Liver (tissue), 10 donors: ENCODE measurements at places on chromosomes 11 and 22. TPM values are rescaled to one million over a fixed set of nuclear protein-coding genes. Genes with fewer than 3 reads are reported as not detected.

GRCh38 chr11:121467471-121467870 is 14.7 kb upstream of the SORL1-AS1 start:
- no peak overlapping the region for H3K4me3 ChIP-seq
- H3K36me3 ChIP-seq = no peaks in the 10 kb centered on the region
- peaks cover 75% of the 10 kb centered on the region for H3K4me1 ChIP-seq
- no peaks in the 10 kb centered on the region for H3K27me3 ChIP-seq
- H3K27ac ChIP-seq = peak overlapping the region; percentile 84

- no peak for DNase-seq
- no peak overlapping the region for H3K27ac ChIP-seq
- no peaks in the 10 kb centered on the region for H3K36me3 ChIP-seq
- H3K27me3 ChIP-seq = no peaks in the 10 kb centered on the region
- no peak overlapping the region for H3K4me3 ChIP-seq
These were observed 78.2 kb downstream of the SMCO4 start for GRCh38 chr11:93464927-93465540.

DNA sequence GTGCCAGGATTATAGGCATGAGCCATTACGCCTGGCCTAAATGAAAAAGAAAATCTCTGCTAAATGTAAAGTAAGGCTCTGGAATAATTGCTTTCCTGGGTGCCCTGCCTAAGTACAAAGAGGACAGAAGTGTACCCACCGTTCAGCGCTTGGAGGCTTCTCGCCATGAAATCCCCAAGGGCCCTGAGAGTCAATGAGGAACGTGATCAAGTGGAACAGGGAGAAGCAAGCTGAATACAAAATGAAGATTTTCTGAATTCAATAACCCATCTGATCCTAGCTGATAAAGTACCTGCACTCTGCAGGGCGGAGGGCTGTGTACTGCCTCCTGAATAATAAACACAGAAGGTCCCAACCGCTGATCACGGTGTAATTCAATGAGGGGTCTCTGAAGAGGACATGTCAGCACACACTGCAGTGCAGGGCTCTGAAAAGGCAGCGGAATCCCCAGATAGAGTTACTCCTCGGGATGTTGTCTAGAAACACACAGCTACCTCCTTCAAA is 97.7 kb downstream of the ABTB2 start:
- H3K4me3 ChIP-seq = no peak overlapping the region
- H3K4me1 ChIP-seq = peaks cover 18% of the 10 kb centered on the region
- H3K27me3 ChIP-seq = no peaks in the 10 kb centered on the region
- no peak for DNase-seq
- H3K27ac ChIP-seq = no peak overlapping the region

DNA sequence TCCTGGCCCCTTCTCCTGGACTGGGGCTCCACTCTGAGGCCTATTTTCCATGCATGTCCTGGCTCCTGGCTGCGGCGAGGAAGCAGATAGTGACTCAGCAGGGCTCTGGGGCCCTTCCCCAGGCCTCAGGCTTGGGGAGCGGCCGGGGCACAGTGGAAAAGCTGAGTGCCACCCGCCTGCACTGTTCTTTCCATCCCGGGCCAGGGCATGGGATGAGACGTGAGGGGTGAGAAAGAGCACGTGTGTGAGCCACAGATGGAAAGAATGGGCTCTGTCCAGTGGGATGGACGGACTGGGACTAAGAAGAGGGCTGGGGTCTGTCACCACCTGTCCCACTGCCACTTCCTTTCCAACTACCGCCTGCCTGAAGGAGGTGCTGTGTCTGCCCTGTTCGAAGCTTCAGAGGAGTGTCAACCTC is 12.8 kb downstream of the SLC37A2 start:
- no peak for DNase-seq
- no peaks in the 10 kb centered on the region for H3K36me3 ChIP-seq
- no peaks in the 10 kb centered on the region for H3K27me3 ChIP-seq
- H3K4me1 ChIP-seq = no peaks in the 10 kb centered on the region

DNA sequence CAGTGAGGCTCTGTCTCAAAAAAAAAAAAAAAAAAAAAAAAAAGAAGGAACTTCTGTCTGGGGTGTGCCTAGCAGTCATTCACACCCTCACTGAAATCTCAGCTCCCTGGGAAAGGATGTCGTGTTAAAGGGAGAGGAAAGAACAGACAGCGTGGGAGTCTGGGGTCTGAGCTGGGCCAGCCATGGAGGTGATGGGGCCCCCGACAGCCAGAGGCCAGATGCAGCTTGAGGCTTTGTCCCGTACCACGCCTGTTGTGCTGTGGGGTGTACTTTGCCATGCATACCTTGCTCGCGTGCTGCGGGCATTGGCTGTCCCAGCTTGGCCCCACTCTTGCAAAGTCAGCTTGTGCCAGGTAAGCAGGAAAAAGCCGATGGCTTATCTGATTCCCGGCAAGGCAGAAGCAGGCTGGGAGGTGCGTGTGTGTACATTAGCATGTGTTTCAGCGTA is 4.6 kb downstream of the SYT12 start:
- H3K4me1 ChIP-seq = peaks cover 7% of the 10 kb centered on the region
- no peaks in the 10 kb centered on the region for H3K36me3 ChIP-seq
- H3K27ac ChIP-seq = peak overlapping the region; percentile 76
- no peak for DNase-seq

DNA sequence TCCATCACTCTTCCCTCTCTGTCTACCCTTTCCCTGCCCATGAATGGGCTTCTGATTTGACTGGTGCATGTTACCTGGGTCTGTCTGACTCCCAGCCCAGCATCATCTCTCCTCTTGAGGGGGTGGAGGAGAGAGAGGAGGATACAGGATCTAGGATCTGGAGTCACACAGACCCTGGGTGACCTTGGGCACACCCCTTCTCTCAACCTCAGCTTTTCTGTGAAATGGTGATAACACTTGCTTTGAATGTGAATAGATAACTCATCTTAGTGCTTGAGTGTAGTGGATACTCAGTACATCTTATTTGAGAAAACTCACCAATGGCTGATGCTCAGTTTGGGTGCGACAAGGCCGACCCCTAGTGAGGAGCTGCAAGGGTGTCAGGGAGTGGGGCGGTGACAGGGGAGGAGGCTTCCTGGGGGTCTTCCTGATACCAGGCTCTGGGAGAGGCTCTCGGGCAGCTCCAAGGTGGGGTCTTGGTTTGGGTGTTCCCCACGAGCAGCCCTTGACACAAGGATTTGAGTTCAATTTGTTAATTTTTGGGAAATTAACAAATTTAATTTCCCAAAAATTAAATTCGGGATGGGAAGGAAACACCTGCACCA is 9.0 kb downstream of the INCENP start:
- DNase-seq = no peak
- no peaks in the 10 kb centered on the region for H3K27me3 ChIP-seq
- H3K36me3 ChIP-seq = no peaks in the 10 kb centered on the region
- H3K27ac ChIP-seq = no peak overlapping the region
- no peak overlapping the region for H3K4me3 ChIP-seq

The FOSL1 gene
- 0.17 TPM for total RNA-seq

GRCh38 chr22:40138866-40139265 is 38.9 kb upstream of the TNRC6B start:
- H3K27ac ChIP-seq = no peak overlapping the region
- peaks cover 3% of the 10 kb centered on the region for H3K36me3 ChIP-seq
- no peaks in the 10 kb centered on the region for H3K27me3 ChIP-seq
- H3K4me3 ChIP-seq = no peak overlapping the region

GRCh38 chr11:108203075-108203474 is 19.4 kb downstream of the NPAT start:
- no peak overlapping the region for H3K27ac ChIP-seq
- no peak for DNase-seq

The KCNQ1 gene
- total RNA-seq = 1.3 TPM

- H3K4me1 ChIP-seq = no peaks in the 10 kb centered on the region
- H3K4me3 ChIP-seq = no peak overlapping the region
- H3K36me3 ChIP-seq = no peaks in the 10 kb centered on the region
- H3K27me3 ChIP-seq = no peaks in the 10 kb centered on the region
These were observed 37.9 kb downstream of the DUSP8 start for GRCh38 chr11:1534171-1534570.

DNA sequence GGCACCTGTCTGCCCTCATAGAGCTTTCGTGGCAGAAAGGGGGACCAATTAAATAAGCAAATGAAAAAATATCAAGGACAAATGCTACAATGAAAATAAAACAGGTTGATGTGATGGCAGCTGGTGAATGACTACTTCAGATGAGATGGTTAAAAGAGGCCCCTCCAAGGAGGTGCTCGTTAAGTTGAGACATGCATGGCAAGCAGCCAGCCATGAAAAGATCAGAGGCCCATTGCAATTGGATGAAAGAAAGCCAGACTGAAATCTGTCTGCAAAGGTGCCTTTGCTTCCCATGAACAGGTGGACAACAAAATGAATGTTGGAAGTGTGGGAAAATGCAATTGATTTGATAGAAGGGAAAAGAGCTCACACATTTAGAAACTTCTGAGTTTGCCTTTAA is 848 bp upstream of the TRPC6 start:
- no peak overlapping the region for H3K27ac ChIP-seq
- H3K4me3 ChIP-seq = no peak overlapping the region
- H3K27me3 ChIP-seq = peaks cover 4% of the 10 kb centered on the region
- no peaks in the 10 kb centered on the region for H3K4me1 ChIP-seq
- H3K36me3 ChIP-seq = no peaks in the 10 kb centered on the region
- DNase-seq = no peak

DNA sequence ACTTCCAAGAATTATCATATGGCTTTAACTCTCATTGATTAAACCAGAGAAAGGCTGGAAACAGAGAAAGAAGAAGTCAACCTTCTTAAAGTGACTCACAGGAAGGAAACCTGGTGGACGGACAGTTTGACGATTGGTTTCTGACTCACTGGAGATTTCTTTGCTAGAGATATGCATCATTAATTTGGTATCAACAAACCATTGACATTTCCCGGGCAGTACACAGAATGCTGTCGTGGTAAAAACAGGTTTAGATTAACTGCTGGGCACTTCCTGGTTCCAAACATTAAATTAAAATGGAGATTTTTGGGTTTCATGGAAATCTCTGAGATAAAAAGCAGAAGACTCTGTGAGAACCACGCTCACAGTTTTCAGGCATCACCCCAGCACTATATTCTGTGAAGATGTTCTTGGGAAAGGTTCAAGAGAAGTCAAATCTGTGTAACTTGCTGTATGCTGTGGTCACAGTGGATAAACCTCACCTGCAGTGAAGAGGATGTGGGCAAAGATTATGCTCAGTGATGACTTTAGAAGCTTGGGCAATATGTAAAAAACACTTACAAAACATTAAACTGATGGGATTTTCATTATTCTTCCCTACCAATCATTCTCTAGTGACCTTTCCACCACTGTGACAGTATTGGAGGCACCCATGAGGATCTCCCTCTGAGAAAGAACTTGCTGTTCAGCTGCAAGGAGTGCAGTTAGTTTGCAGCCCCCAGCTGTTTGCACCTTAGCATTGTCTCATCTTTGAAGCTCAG is 61.1 kb upstream of the CD44 start:
- H3K4me3 ChIP-seq = no peak overlapping the region
- no peaks in the 10 kb centered on the region for H3K36me3 ChIP-seq
- DNase-seq = no peak
- no peaks in the 10 kb centered on the region for H3K27me3 ChIP-seq
- peaks cover 3% of the 10 kb centered on the region for H3K4me1 ChIP-seq

DNA sequence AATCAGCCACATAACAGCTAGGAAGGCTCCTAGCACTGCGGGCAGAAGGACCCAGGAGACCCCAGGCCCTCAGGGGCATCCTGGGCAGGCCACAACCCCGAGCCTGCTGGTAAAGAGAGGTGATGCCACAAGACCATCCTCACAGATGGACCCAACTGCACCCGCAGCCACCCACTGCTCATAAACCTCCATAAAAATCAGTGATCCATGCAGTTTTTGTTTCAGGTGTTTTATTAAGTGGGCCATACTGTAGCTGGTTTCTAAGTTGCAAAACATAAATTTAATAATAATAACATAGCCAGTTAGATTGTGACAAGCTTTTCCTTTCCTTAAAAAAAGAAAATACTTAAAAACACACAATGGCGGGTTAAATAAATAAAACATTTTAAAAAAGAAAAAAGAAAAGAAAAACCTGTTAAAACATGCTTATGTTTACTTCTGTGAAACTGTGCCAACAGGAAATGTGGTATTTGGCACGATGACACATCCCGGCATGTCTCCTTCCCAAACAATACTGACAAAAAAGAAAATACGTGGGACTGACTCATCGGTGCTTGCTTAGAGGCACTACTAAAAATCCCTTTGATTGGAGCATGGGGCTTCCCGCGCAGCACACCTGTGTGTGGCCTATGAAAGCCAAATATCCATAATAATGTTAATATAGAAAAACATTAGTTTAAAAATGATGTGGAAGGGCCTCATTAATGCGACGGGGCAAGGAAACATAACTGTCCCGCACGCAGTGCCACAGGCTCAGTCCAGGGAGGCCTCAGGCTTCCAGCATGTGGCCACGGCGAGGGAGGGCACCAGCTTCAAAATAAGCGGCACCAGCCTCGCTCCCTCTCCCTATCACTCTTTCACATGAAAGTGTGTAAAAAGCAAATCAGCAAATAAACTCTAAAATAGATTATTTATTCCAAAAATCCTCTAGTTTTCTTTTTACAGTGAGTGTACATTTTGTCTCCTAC is 47.5 kb upstream of the SCUBE2 start:
- peak overlapping the region; percentile 70 for H3K27ac ChIP-seq
- DNase-seq = no peak
- H3K36me3 ChIP-seq = peaks cover 2% of the 10 kb centered on the region
- H3K4me1 ChIP-seq = peaks cover 12% of the 10 kb centered on the region
- H3K4me3 ChIP-seq = no peak overlapping the region
- H3K27me3 ChIP-seq = no peaks in the 10 kb centered on the region
